Inflammatory macrophage (primary cell): ENCODE measurements at places on chromosomes 6 and 20.

GRCh38 chr6:113487489-113488058, 369.6 kb upstream of the MARCKS start:
- DNase-seq, result no peak

- DNase-seq, result peak; percentile 30
These were observed 523 bp upstream of the COX7A2 start for GRCh38 chr6:75244063-75244584.

DNA sequence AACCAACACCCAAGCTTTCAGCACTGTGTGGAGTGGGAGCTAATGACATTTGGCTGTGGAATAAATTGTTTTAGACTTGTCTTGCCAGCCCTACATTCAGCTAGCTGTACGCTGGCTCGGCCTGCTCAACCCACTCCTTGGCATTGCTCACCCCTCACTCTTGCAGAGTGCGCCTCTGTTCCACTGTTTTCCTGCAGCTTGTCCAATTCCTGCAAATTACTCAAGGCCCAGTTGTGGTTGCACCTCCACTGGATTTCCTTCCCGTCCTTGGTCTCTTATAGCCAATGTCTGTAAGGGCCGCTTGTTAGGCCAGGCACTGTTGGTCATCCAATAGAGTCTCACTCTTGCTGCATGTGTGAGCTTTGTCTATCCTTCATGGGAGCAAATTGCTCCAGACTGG, 289.2 kb upstream of the RNF24 start:
- DNase-seq, result no peak

DNA sequence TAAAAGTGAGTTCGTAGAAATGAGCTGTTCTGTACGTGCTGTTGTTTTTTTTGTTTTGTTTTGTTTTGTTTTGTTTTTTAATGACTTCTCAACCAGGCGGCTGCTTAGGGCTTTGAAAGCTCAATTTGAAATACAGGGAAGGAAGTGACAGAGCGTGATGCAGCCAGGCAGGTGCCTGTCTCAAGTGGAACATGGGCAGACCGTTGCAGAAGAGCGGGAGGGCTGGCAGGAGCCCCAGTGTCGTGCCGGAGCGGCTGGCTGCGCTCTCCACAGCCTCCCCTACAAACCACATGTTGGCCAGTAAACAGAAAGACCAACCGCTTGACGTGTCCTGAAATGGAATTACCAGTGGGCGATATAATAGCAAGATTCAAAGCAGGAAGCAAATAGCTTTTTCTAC, 164.9 kb upstream of the RREB1 start:
- peak; percentile 81 for DNase-seq

- no peak for DNase-seq
These were observed 96.4 kb upstream of the CNKSR3 start for GRCh38 chr6:154606860-154607259.

GRCh38 chr6:34205466-34205865, 31.2 kb upstream of the HMGA1 start:
- peak; percentile 33 for DNase-seq

DNA sequence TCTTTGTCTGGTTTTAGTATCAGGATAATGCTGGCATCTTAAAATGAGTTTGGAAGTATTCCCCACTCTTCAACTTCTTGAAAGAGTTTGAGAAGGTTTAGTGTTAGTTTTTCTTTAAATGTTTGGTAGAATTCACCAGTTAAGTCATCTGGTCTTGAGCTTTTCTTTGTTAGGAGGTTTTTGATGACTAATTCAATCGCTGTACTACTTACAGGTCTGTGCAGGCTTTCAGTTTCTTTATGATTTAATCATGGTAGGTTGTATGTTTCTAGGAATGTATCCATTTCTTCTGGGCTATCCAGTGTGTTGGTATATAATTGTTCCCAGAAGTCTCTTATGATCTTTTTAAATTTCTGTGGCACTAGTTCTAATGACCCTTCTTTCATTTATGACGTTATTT, 215.5 kb downstream of the LRFN2 start:
- no peak for DNase-seq

DNA sequence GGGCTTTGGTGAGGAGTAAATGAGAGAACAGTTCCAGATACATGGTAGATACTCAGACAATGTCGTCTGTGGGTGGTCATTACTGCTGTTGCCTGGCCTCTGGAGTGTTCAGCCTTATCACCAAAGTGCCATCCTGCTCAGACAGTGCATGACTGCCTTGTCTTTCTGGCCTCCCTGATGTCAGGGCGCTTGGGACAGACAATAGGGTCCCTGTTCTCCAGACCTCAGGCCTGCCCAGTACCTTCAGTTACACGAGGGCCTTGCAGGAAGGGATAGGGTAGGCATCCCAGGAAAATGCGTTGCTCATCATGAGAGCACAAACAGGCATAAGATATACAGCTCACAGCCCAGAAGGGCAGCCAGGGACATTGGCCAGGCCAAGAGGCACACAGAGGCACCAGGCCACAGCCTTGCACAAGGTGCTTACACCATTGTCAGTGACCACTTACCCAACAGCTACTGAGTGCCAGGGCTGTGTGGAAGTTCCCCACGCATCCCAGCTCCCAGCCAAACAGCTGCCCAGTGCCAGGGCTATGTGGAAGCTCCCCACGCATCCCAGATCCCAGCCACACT, 27.4 kb downstream of the BPIFB1 start:
- no peak for DNase-seq
